ENCODE measurements at places on chromosomes 7 and 10.

DNA sequence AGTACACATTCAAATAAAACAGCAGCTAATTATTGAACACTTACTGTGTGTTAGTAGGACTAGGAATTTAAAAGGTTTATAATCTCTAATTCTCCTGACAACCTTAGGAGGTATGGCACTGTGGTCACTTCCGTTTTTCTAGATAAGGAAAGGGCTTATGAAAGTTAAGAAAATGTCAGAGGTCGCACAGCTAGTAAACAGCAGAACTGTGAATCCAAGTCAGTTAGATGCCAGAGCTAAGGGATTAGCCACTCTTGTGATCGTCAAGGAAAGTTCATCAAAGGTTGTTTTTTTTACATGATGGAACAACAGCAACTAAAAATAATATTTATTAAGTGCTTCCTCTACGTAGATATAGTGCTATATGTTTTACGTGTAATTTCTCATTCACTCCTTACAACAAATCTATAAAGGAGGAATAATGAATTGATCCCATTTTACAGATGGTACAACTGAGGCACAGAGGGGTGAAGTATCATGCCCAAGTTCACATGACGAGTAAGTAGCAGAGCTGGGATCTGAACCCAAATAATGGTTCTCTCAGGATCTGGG, 84.9 kb downstream of the NAMPT start:
- DNase-seq, result no peak

GRCh38 chr7:78662939-78663338, 790.5 kb downstream of the MAGI2 start:
- DNase-seq, result no peak

DNA sequence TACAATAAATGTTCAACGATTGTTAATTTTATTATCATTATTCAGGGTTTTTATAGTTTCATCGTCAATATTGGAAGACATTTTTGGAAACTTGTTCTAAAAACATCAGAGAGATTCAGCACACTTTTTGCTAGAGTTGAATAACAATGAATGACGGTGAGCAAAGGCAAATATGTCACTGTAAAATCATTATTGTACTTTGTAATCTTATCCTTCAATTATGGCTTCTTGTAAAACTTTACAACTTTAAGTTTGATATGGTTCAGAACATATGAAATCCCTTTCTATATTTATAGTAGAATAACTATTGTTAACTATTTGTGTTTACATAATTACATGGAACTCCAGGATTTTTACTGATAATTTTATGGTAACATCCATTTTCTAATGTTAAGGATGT, 167.8 kb upstream of the SEMA3A start:
- no peak for DNase-seq

- DNase-seq, result no peak
These were observed 143.3 kb downstream of the ANK3 start for GRCh38 chr10:60246382-60246781.

- DNase-seq, result no peak
These were observed 52.8 kb upstream of the ENO4 start for GRCh38 chr10:116796469-116796868.

DNA sequence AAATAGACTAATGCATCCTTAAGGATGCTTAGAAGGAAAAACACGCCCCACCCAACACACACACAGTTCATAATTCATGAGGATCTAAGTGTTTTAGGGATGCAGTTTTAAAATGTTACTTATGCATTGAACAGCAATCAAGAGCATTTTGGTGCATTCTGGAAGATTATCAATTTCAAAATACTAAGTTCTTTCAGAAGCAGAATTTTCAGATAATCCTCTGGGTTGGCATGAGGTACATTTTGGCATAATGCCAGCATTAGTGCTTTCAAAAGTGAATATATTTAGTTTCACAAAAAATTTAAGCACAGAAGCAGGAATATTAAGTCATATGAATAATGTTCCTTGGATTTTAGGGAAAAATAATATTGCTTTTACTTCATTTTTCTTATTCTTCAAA, 937.1 kb downstream of the REEP3 start:
- DNase-seq, result no peak
